ENCODE measurements at places on chromosomes 2 and 18.
A peak's percentile ranks its signal among the peaks of the same experiment; 100 is the strongest.

DNA sequence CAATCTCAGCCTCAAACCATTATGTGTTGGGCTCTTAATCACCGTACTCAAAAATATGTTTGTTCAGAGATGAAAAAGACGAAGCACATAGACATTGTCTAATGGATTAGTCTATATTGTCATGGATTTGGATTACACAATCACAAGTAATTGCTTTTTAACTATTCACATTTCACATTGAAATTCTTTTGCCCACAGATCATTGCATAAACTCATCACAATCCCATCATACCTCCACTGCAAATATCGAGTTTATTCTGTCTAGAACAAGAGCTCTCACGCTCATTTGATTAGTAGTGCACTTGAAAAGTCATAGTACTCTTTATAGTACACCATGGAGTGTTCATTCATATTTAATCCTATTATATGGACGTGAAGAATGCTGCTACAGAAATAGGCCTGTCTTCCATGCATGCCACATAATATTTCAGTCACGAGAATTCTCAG, 97.9 kb upstream of the SOX11 start:
- ATAC-seq, result peak; percentile 93

DNA sequence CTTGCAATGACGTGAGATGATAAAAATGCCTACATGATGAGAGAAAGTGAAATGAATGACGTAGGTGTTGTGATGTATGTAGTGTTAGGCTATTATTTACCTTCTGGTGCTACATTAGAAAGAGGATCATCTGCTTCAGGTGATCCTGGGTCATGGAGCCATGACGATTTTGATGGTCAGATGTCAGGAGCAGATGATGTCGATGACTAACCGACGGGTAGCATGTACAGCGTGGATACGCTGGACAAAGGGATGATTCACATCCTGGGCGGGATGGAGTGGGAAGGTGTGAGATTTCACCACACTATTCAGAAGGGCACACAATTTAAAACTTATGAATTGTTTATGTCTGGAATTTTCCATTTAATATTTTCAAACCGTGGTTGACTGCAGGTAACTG, 43.5 kb upstream of the ACVR1C start:
- ATAC-seq, result no peak

GRCh38 chr2:220981926-220982325, 590.2 kb downstream of the EPHA4 start:
- no peak for ATAC-seq

DNA sequence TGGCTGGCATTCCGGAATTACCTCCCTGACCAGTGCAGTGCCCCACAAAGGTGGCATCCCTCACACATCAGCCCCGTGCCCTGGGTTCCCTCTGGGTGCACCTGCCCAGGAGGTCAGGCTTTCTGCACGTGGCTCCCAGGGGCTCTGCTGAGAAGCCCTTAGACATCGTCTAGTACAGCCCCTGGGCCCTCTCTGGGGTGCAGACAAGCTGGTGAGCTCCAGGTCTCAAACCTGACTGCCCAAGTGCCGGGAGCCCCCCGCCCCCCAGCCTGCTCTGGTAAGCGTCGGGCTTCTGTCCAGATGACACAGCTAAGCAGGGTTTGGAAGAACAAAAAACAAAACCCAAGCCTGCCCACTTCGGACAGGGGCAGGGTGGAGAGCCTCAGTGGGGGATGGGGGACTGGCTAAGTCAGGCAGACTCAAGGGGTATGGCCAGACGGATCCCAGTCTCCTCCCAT, 20.2 kb downstream of the TWIST2 start:
- no peak for ATAC-seq

GRCh38 chr18:1039421-1039820, 134.8 kb downstream of the ADCYAP1 start:
- ATAC-seq, result no peak

Data from motor neuron (in vitro differentiated cells).